ENCODE measurements at places on chromosomes 5 and 9.

DNA sequence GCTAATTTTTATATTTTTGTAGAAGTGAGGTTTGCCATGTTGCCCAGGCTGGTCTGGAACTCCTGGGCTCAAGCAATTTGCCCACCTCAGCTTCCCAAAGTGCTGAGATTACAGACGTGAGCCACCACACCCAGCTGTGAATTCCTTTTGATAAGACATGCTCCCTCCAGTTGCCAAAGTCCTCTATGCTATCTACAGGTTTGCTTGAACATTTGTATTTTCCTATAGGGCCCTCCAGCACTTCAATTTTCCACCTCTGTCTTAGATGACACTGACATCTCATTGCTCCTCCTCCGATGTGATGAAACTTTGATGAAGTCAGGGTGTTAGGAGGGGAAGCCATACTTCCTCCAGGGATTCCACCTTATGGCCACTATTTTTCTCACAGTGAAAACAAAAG, 25.2 kb upstream of the CTSV start:
- DNase-seq = no peak

GRCh38 chr9:112380102-112380824, at the start of gene HSDL2:
TSS of gene HSDL2 (plus strand) at chr9:112380108. CDS start at chr9:112380164, 56 bp downstream.
- peak; percentile 28 for DNase-seq

- DNase-seq = no peak
Measured at GRCh38 chr9:85377731-85378289, 363.9 kb downstream of the AGTPBP1 start.

DNA sequence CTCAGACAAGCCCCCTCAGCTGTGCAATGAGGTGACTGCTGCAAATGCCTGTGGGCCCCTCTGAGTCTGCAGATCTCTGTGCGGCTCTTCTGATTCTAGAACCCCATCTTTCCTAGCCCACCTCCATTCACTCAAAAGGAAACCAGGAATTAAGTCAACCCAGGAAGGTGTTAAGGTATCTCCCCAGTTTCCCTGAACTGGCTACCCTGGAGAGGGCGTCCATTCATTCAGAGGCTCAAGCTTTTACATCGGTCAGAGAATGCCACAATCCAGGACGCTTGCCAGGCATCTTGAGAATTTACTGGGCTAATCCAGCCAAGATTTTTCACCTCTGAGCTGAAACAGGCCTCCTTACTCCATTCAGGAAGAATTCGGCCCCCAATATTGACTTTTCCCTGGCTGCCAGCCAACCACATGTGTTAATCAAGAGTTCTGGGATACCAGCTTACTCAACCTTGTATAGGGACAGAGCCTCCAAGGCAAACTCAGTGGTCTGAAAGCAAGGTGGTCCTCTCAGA, 889 bp upstream of the ADAMTS12 start:
- peak; percentile 94 for DNase-seq

DNA sequence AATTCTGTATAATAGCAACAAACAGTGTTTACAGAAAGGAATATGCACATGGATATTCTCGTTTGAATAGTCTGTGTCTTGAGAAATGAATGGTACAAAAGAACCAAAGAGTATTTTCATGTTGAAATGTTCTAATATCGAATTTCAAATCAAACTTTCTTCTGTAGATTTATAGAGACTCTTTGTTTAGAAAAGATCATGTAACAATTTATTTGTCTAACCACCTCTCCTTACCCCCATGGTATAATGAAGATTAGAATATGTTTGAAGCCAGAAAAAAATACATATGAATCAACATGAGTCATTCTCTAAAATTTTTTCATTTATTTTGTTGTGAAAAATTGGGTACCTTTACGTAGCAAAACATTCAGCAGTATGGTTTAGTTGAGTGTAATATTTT, 285.6 kb downstream of the PRR16 start:
- DNase-seq = peak; percentile 3

- DNase-seq = no peak
Measured at GRCh38 chr5:111147502-111147901, 55.4 kb downstream of the WDR36 start.

DNA sequence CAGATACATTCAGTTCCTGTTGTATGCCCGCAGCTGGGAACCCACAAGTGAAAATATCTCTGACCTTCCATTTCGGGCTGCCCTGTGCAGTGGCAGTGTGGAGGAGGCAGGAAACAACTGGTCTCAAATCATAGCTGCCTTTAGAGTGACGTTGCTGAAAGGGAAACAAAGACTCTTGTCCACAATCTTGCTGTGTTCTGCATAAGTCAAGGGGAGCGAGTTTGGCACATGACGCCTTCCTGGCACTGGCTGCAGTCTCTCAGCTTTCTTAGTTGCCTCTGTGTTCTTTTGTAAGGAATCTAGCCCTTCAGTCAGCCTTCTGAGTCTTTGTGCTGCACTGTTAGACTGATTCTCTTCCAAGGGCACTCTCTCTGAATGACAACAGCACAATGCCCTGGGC, 24.0 kb downstream of the ADAMTS16 start:
- DNase-seq = no peak

- no peak for DNase-seq
Measured at GRCh38 chr9:94159069-94159939, 75.0 kb downstream of the PTPDC1 start.

DNA sequence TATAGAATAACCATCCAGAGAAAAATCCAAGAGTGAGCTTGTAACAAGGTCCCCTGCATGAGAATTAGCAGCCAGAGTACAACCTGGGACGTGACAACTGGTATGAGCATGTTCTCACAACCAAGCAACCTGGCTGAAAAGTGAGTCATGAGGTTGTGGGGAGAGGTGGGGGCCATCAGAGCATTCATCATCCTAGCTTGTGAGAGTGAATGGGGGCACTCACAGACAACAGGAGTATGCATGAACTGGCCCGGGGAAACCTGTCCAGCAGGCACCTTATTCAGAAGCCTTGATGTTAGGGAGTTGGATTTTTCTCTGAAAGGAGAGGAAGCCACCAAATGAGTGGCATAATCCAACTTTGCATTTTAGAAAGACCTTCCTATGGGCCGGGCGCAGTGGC, 113.0 kb downstream of the FRMD3 start:
- DNase-seq = no peak

- DNase-seq = no peak
Measured at GRCh38 chr5:154487541-154487940, 9.5 kb upstream of the HAND1 start.

Data from IMR-90 (cell line).